Endothelial cell (in vitro differentiated cells): ENCODE measurements at places on chromosomes 4 and X. TPM values are rescaled to one million over a fixed set of nuclear protein-coding genes. Genes with fewer than 3 reads are reported as not detected.
A peak's percentile ranks its signal among the peaks of the same experiment; 100 is the strongest.

GRCh38 chr4:25117716-25118472 lies 42.4 kb downstream of the SEPSECS start:
- peaks cover 1% of the 10 kb centered on the region for H3K27me3 ChIP-seq
- H3K4me1 ChIP-seq: no peaks in the 10 kb centered on the region
- peaks cover 3% of the 10 kb centered on the region for H3K36me3 ChIP-seq
- no peak overlapping the region for H3K27ac ChIP-seq
- H3K4me3 ChIP-seq: no peak overlapping the region
- no peak for DNase-seq

DNA sequence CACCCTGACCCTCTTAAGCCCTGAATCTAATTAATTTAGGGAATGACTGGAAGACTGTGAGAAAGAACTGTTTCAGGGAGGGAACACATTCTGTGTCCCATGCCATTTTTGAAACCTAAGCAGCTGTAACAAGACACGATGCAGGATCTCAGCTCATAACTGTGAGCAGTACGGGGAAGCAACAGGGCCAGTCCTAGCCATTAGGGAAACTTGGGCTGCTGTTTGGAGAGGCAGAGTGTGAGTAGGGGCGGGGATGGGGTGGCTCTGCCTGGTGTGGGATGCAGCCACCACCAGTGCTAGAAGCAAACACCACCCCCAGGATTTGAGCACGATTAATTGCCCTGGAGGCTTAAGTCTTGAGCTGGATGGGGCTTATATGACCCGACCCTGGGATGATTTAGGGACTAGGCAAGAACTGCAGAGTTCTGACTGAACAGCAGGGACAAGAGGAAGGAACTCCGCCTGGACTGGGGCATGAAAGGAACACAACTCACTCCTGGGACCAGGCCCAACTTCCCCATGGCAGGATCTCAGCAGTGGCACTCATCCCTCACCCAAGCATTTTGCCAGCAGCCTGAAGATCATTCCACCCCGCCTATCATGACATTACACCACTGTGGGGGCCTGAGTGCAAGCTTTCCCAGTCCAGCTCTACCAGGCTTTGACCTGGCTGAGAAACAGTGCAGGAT lies 43.1 kb downstream of the ATRX start:
- H3K27ac ChIP-seq: no peak overlapping the region
- no peak overlapping the region for H3K4me3 ChIP-seq
- DNase-seq: no peak
- no peaks in the 10 kb centered on the region for H3K27me3 ChIP-seq

- no peaks in the 10 kb centered on the region for H3K4me1 ChIP-seq
- no peak for DNase-seq
- no peak overlapping the region for H3K4me3 ChIP-seq
- H3K36me3 ChIP-seq: no peaks in the 10 kb centered on the region
These were observed 137.8 kb downstream of the MID1IP1 start for GRCh38 chrX:38939067-38939466.

DNA sequence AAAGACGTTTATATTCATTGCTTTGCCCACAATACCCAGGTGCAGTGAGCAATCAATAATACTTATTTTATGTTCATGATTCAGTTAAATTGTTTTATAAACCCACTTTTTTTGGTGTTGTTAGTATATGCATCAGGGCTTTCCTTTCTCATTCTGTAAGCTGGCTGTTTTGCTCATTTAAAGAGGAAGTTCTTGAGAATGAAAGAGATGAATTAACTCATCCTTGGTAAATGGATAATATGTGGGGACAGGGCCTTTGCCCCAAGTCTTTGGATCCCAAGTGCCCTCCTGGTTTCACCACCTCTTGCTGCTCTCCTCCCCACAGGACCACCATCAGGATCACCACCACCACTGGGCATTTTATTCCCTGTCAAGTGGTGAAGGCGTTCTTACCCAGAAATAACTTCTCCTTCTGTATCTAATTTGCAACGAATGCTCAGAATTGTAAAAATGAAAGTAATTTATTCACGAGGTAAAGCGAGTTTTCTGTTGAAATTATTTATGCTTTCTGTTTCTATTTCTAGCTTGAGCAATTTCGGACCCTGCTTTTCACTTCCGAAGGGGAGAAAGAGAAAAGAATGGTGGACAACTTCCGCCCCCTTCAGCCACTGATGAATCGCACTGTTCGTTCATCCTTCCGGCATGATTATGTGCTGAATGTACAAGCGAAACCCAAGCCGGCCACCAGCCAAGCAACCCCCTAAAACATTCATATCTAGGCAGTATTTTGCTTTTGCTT lies 8.2 kb upstream of the ZRSR2 start:
- H3K4me1 ChIP-seq: peaks cover 6% of the 10 kb centered on the region
- H3K27me3 ChIP-seq: peaks cover 1% of the 10 kb centered on the region
- no peak for DNase-seq
- no peak overlapping the region for H3K4me3 ChIP-seq

DNA sequence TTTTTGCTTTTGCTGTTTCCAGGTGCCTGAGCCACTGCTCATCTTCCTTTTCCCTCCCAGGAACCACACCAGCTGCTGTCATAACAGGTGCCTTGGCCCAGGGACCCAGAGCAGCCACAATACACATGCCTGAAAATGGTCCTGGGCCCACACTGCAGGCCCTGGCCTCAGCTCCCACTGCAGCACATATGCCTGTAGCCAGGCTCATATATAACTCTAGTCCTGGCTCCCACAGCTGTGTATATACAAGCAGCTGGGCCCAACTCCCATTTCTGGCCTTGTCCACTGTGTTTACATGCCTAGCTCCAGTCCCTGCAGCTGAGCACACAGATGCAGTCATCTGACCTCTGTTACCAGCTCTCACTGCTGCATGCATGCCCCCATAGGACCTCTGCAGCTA lies 930.5 kb downstream of the ADGRL3 start:
- H3K27ac ChIP-seq: no peak overlapping the region
- no peaks in the 10 kb centered on the region for H3K36me3 ChIP-seq
- no peak overlapping the region for H3K4me3 ChIP-seq
- H3K27me3 ChIP-seq: peaks cover 3% of the 10 kb centered on the region

- peaks cover 5% of the 10 kb centered on the region for H3K36me3 ChIP-seq
- peaks cover 4% of the 10 kb centered on the region for H3K4me1 ChIP-seq
- H3K27ac ChIP-seq: peak within 1 kb of the TSS; percentile 86
- H3K4me3 ChIP-seq: peak within 1 kb of the TSS; percentile 93
These were observed at the start of gene PHKA2 for GRCh38 chrX:18983666-18984380. TSS of gene PHKA2 (minus strand) at chrX:18984114. CDS start at chrX:18983932, 182 bp downstream.

DNA sequence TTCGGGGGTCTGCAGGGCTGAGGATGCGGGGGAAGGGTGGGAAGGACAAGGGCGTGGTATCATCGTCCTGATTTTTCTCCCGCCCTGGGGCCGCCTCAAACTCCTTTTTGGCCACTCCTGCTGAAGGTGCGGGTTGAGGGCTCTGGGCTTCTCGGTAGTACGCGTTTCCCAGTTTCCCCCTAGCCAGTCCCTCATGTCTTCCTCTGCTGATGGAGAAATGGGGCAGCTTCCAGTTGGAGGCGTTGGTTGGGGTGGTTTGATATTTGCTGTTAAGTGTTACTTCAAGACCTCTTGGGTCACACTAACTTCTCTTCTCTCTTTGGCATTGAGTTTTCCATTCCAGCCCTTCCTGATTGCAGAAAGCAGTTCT lies 482 bp downstream of the GSTCD start:
- H3K36me3 ChIP-seq: peaks cover 3% of the 10 kb centered on the region
- no peaks in the 10 kb centered on the region for H3K27me3 ChIP-seq
- H3K4me1 ChIP-seq: peaks cover 16% of the 10 kb centered on the region
- peak; percentile 39 for DNase-seq

- peaks cover 20% of the 10 kb centered on the region for H3K4me1 ChIP-seq
- DNase-seq: no peak
- H3K27ac ChIP-seq: no peak overlapping the region
- H3K4me3 ChIP-seq: no peak overlapping the region
- H3K27me3 ChIP-seq: no peaks in the 10 kb centered on the region
- no peaks in the 10 kb centered on the region for H3K36me3 ChIP-seq
These were observed 61.7 kb upstream of the HDAC8 start for GRCh38 chrX:72634331-72634730.

DNA sequence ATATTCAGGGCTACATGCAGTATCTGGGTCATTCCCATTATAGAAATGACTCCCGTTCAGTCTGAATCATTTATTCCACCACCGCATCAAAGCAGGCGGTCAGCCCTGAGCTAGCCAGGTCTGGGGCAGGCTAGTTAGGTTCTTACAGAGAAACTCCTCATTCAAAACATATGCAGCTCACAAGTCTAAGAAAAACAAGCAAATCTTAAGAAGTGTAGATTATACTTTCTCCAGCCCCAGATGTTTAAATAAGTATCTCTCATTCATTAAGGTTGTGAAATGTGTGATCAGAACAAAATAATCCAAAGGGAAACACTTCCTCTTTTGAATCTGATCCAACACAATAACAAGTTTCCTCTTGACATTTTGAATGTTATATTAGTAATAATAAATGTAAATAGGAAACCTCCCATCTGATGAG lies 441.9 kb downstream of the INPP4B start:
- DNase-seq: no peak
- H3K4me1 ChIP-seq: peaks cover 41% of the 10 kb centered on the region
- no peaks in the 10 kb centered on the region for H3K27me3 ChIP-seq
- no peak overlapping the region for H3K27ac ChIP-seq
- peak overlapping the region; percentile 69 for H3K4me3 ChIP-seq
- H3K36me3 ChIP-seq: no peaks in the 10 kb centered on the region

GRCh38 chrX:66015152-66015831 lies 24.6 kb downstream of the VSIG4 start:
- H3K4me1 ChIP-seq: peaks cover 15% of the 10 kb centered on the region
- H3K36me3 ChIP-seq: no peaks in the 10 kb centered on the region
- H3K27ac ChIP-seq: peak overlapping the region; percentile 76
- H3K4me3 ChIP-seq: no peak overlapping the region
- peak; percentile 4 for DNase-seq
- no peaks in the 10 kb centered on the region for H3K27me3 ChIP-seq

- peaks cover 5% of the 10 kb centered on the region for H3K4me1 ChIP-seq
- H3K36me3 ChIP-seq: no peaks in the 10 kb centered on the region
- H3K4me3 ChIP-seq: peak overlapping the region; percentile 99
- H3K27me3 ChIP-seq: peaks cover 10% of the 10 kb centered on the region
- H3K27ac ChIP-seq: peak overlapping the region; percentile 96
These were observed 848 bp downstream of the ACSL4 start for GRCh38 chrX:109732017-109732801.

GRCh38 chr4:87026800-87027495 lies 92.1 kb downstream of the AFF1 start:
- no peak overlapping the region for H3K27ac ChIP-seq
- no peak for DNase-seq
- no peaks in the 10 kb centered on the region for H3K36me3 ChIP-seq
- H3K4me3 ChIP-seq: no peak overlapping the region

DNA sequence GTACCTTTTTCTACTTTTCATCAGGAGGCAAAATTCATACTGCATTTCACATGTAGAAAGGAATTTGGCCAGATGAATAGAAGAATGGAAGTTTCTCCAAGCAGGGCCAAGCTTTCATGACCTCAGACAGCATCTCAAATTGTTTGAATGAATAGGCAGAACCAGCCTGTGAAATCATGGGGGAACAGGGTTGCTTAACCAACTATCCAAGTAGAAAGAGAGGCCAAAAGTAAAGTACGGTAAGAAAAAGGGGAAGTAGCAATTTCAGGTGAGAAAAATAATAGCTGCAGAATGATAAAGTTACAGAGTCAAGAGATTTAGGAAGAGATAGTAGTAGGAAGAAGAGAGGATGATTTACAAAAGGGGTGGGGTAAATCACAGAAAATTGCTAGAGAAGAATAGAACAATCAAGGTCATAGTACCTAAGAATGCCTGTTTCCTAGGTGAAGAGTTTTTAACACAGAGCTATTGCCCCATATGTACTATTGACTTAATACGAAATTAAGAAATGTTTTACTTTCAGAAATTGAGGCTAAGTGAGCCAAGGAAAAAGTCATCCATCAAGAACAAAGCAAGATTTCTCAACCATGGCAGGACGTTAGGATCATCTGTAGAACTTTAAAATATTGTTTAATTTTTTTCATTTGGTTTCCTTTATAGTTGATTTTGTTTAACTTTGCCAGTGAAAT lies 177.1 kb upstream of the TET2 start:
- H3K27ac ChIP-seq: no peak overlapping the region
- no peaks in the 10 kb centered on the region for H3K36me3 ChIP-seq
- H3K27me3 ChIP-seq: no peaks in the 10 kb centered on the region
- H3K4me3 ChIP-seq: no peak overlapping the region
- H3K4me1 ChIP-seq: no peaks in the 10 kb centered on the region
- no peak for DNase-seq

GRCh38 chr4:41548305-41548880 lies 10.4 kb downstream of the LIMCH1 start:
- peaks cover 34% of the 10 kb centered on the region for H3K4me1 ChIP-seq
- DNase-seq: no peak
- peaks cover 2% of the 10 kb centered on the region for H3K27me3 ChIP-seq

GRCh38 chr4:182600093-182600492 lies 317.1 kb downstream of the DCTD start:
- H3K36me3 ChIP-seq: no peaks in the 10 kb centered on the region
- no peaks in the 10 kb centered on the region for H3K27me3 ChIP-seq
- DNase-seq: no peak

Gene NXF2B
- total RNA-seq: 1.5 TPM

Gene ERVMER34-1
- total RNA-seq: 0.44 TPM

Gene DOK7
- 0.69 TPM for total RNA-seq

Gene AKAP14
- total RNA-seq: not detected

Gene MTNR1A
- not detected for total RNA-seq

Gene PLAC8
- total RNA-seq: not detected

Gene GYG2
- total RNA-seq: 4.5 TPM

Gene GAGE1
- not detected for total RNA-seq

Gene ZNF141
- total RNA-seq: 17.0 TPM

Gene CXCL11
- not detected for total RNA-seq
